ENCODE measurements at places on chromosomes 11 and 22.

- DNase-seq: no peak
Measured at GRCh38 chr11:100855466-100856067, 168.5 kb downstream of the ARHGAP42 start.

- no peak for DNase-seq
Measured at GRCh38 chr11:7417328-7417727, 68.0 kb upstream of the OLFML1 start.

- DNase-seq: no peak
Measured at GRCh38 chr11:26442131-26442530, 110.2 kb downstream of the ANO3 start.

DNA sequence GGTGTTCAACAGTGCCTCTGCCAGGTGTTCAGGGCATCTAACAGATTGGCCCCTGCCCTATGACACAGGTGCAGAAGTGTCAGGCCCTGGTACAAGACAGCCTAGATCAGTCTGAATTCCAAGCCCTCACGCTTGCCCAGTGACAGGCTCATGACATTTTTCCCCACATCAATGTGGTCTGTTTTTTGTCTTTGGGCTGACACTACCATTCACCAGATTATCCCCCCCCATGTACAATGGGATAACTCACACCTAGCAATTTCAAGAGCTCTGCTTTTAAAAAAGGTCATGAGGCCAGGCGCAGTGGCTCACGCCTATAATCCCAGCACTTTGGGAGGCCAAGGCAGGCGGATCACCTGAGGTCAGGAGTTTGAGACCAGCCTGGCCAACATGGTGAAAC lies 155.5 kb upstream of the PITPNB start:
- DNase-seq: no peak

DNA sequence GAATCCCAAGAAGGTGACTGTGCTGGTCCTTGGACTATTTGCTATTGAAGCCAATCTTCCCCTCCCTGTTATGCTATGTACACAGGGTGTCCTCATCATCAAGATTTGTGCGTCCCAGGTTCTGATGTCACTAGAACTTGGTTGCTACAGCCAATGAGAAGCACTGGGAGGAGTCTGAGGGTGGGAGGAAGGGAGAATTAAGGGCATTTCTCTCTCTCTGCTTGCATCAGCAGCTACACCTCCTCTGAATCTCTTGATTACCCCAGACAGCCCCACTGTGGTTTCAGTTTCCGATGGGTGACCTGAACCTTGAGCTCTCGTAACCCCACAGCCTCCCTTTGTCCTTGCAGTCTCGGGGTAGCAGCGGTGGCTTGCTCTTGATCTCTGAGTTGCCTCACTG lies 212.4 kb upstream of the SESN3 start:
- DNase-seq: no peak

GRCh38 chr11:18578975-18579598 lies 9.4 kb downstream of the UEVLD start:
- peak; percentile 33 for DNase-seq

DNA sequence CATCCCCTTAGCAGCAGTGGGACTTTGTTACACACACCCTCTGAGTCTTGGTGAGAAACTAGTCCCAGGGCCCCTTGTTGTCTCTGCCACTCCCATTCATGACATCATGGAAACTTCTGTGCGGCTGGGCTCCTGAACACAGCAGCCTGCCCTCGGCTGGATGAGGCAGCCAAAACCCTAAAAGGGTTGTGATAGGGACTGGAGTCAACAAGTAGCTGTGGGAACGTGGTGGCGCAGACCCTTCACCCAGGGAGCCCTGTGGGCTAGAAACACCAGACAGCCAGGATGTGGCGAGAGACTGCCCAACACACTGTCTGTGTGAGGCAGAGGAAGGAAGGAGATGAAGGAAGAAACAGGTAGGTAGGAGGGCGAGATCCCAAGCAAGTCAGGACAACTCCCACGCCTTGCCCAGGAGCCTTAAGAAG lies 3.9 kb downstream of the CD3D start:
- peak; percentile 95 for DNase-seq

DNA sequence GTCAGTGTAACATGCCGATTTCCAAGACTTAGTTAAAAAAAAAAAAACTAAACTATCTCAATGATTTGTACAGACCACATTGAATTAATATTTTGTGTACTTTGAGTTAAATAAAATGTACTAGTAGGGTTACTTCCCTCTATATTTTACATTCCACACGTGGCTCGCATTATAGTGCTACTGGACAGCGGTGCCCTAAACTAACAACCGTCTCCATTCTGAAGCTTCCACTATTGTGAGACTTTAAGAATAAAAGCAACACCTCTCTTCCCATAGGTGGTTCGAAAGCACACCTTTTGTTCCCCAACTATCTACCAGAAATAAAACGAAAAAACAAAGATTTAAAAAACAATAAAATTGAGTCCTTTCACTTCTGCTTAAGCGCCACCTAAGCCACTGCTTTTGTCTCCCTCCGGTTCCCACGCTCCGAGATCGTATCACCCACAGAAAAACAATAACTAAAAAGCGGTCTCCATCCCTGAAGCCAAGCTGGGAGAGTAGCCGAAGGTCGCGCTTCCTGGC lies 380 bp upstream of the TTC17 start:
- DNase-seq: no peak

GRCh38 chr11:104055596-104055995 lies 19.2 kb downstream of the DDI1 start:
- no peak for DNase-seq

DNA sequence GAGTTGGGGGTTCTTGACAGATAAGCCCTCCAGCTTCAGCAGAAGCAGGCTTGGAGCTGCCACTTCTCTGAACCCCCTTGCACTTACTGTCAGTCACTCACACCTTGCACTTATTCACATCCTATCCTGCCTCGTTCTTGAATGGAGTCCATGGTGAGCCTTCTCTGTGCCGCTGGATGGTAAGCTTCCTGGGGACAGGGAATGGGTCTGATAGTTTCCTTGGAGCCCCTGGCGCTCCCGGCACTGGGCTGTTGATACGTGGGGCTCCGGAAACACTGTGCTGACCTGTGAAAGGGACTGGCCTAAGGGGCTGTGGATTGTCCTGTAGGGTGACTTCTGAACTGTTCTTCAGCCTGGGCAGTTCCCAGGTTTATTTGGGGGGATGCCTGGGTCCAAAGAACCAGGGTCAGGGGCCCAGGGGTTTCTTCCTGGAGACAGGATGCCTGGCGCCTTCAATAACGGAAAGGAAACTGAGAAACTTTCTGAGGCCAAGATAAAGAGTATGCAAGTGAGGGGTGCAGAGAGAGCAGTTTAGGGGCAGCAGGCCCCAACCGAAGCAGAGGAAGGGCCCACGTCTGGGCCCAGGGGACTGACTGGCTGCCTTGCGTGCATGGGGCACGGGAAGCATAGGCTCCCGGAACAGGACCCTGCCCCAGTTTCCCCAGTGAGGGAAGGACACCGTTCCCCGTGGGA lies 709 bp upstream of the ST3GAL4 start:
- no peak for DNase-seq

DNA sequence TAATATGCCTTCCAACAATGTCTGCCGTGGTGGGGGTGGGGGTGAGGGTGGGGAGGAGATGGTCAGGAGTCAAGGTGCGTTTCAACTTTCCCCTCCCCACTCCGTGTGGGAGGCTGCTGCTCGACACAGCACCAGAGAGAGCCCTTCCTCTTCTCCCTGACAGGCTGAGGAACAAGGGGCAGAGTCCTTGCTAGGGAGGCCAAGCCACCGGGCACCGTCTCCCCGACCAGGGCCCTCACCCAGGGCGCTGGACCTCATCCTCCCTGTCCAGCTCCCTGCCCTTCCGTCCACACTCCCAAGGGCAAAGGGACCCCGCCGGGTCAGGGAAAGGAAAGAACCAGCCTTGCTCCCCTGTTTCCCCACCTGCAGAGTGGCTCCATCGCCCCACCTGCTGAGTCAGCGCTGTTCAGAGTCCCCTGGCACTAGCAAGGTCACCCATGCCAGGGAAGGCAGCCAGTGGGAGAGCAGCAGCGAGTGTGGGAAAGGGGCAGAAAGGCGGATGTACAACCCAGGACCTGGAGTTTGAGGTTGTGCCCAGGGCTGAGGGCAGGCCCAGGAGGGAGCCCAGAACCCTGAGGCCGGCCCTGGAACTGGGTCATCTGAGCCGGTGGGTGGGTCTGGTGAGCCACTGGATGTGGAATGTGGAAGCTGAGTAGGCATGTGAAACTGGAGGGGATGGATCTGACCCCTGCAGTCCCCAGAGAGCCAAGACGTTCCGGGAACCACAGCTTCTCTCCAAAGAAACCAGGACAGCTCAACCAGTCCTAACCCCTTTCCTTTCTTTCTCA lies 47.2 kb downstream of the BUD13 start:
- no peak for DNase-seq
